NCI-H526 treated with DMSO at 0.1 percent for 48 hours (cell line): ENCODE measurements at places on chromosomes 13 and 19.

DNA sequence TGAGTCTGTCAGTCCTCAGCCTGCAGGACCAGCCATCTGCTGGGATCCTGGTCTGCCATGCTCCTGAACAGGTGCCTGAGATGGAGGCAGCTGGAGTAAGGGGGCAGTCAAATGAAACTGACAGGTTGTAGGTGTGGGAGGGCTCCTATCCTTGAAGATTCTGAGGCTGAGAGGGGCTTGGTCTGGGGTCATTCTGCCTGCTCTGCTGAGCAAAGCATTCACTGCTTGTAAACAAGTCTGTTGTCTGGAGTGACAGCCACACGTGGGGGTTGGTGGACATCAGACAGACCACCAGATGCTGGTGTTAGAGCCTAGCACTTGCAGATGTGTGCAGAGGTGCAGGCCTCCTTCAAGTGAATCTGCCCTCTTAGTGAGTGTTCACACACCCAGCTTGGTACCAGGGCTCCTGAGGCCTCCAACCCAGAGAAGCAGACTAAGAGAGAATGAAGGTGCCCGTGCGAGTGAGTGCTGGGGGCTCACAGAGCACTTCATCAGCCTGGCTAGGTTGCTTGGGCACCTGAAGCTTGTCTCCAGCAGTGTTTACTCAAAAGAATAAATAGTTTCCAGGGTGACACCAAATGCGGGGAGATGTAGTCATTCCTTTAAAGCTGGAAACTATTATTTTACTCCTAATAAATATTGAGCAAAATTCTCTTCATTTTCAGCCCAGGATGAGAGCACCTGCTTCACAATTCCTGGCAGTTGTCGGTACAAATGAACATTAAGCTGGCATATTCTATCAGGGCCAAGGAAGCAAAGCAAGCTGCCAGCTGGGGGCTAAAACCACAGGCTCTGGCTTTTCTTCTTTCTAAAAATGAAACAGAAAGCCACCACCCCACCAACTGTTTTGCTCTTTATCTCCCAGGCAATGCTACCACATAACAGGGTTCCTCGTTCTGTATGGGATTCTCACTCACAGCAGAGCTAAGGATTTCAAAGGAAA is 82.3 kb downstream of the RNASEH2B start:
- no peak for DNase-seq

DNA sequence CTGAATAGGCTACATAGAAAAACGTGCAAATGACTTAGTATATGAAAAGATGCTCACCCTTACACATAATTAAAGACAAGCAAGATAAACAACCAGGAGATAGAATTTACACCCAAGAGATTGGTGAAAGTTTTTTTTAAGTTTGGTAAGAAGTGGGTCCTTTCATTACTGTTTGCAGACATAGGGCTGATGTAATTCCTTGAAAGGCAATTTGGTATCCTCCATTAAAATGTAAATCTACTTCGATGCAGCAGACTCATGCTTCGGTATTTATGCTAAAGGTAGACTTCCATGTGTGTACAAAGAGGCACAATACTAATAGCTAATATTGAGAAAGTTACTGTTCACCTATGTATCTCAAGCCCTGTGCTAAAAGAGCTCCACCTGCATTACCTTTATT is 33.5 kb downstream of the CNMD start:
- DNase-seq = peak; percentile 41

GRCh38 chr19:6705931-6706632 is 14.4 kb downstream of the C3 start:
- DNase-seq = no peak

- DNase-seq = no peak
These were observed 106.1 kb downstream of the HSPH1 start for GRCh38 chr13:31055589-31055988.

- DNase-seq = peak; percentile 76
These were observed at the start of gene ZFP30 for GRCh38 chr19:37655301-37655688. Gene ZFP30 (minus strand): TSS chr19:37655465. CDS start chr19:37647822, 7,643 bp downstream.

GRCh38 chr13:54647275-54647674 is 1618.7 kb downstream of the OLFM4 start:
- DNase-seq = no peak

DNA sequence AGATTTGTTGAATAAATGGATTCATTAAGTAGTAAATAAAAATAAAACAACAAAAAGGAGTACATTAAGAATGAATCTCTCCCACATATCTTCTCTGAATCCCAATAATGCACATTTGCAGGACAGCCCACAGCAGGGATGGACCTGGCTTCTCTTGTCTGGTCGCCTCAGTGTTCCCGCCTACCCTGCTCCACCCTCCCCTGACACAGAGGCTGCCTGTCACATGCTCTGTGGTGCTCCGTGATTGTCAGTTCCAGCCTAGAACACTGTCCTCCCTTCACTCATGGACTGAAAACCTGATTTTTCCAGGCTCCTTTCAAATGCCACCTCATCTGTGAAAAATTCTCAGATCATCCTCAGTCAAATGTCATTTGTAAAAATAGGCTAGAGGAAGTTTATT is 94.5 kb upstream of the GPR12 start:
- DNase-seq = no peak

GRCh38 chr19:44646049-44646416 is 2.3 kb downstream of the PVR start:
- DNase-seq = no peak

DNA sequence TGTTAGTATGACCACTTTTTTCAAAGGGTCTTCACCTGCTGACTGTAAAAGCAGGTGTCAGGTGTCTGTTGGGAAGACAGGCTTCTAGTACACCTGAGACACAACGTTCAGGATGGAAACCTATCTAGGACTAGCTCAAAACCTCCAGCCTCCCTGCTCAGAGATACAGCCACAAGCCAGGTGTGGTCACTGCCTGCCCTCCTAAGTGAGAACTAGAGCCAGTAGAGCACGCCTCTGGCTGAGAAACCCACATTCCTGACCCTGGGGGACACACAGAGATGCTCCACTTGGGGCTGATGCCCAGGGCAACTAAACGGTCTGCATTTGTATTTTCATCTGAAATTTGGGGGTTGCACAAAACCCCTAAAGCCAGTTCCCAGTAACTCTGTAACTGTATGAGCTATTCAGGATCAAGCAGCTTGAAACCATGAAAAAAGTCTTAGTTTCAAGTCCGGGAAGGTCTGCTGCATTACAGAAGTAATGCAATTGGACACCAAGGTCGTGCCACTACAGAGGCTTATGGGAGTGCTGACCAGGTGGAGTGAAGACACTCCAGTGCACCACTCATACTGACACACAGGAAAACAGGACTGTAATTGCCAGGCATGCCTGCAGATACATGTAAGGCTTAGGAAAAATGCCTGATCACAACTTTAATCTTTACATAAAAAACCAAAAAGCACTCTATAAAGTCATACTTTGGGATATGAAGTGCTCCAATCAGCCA is 27.8 kb downstream of the ANKRD10 start:
- no peak for DNase-seq

DNA sequence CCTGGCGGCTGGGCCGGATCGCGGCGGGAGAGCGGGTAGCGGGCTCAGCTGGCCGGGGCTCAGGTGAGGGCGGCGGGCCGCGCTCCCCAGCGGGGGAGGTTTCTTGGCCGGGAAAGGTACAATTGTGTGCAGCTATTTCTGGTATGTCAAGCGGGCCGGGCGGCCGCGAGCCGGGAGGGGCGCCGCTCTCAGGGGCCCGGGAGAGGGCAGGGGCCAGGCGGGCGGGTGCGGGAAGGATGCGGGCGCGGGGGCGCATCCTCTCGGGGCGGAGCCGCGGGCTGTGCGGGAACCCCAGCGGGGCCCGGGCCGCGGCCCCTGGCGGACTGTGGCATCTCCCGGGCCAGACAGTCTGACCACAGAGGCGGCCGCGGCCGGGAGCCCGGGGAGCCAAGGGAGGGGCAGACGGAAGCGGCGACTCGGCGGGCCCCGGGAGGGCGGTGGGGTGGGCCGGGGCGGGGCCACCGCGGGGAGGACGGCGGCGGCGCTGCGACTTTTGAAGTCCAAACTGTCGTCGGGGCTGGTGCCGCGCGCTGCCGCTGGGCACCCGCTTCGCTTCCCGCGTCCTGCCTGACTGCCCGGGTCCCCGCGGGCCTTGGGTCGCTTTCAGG is at the start of gene LMO7:
TSS of gene LMO7 (plus strand) at position 503 of the 608 bp plus-strand sequence. CDS start 328 bp downstream, outside the sequence.
- peak; percentile 23 for DNase-seq

- DNase-seq = no peak
These were observed 262.0 kb downstream of the NDFIP2 start for GRCh38 chr13:79742923-79743322.

GRCh38 chr13:30438286-30438685 is 16.0 kb downstream of the UBE2L5 start:
- DNase-seq = no peak

DNA sequence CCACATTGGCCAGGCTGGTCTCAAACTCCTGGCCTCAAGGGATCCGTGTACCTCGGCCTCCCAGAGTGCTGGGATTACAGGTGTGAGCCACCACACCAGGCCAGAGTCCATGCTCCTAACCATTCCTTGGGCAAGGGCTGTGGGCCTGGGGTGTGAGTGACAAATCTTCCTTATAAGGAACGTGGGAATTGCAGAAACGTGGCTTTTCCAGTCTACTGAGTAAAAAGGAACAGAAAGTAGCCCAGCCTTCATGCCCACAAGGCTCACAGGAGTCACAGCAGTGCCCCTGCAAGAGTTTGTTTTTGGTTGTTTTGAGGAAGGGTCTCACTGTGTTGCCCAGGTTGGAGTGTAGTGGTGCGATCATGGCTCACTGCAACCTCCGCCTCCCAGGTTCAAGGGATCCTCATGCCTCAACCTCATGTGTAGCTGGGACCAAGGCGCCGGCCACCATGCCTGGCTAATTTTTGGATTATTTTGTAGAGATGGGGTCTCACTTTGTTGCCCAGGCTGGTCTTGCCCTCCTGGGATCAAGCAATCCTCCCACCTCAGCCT is 5.1 kb downstream of the MYPOP start:
- DNase-seq = no peak
